Mesothelial cell of epicardium (in vitro differentiated cells): ENCODE measurements at places on chromosomes 6 and 20. TPM values are rescaled to one million over a fixed set of nuclear protein-coding genes. Genes with fewer than 3 reads are reported as not detected.

- no peak for DNase-seq
Observed at GRCh38 chr6:123715006-123715863, 78.5 kb upstream of the TRDN start.

DNA sequence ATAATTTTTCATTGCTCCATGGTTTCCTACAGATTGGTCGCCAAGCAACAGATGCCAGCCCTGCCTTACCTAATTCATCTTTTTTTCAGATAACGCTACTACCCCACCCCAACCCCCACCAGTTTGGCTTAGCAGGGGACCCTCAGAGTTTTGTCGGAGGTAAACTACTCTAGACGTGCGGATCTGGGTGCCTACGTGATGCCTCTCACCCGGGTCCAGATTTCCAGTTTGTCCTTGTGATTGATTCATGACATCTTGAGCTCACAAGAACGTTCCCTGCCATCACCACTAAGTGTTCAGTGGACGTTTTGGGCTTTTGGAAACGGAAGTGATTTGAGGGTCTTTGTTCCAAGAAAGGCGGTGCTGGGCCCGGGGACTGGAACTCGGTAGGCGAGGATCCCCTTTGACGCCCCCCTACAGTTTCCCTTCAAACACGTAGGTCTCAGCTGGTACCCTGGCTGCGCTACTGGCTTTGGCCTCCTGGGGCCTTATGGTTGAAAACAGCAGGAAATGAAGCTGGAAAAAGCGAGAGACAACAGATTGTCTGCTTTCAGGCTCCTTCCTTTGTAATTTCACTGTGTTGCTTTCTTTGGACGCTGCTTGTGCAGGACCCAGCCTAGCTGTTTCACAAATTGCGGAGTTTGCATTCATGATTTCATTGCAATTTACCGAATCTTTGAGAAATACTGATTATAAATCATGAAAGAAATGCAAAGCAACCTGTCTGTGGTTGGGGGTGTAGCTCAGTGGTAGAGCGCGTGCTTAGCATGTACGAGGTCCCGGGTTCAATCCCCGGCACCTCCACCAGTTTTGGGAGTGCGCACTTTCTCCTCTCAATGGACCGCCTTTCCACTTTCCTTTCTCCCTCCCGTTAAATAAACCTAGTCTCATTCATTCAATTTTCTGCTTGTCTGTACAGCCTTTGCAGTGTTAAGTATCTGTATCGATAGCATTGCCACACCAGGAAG, 81.0 kb downstream of the GPX5 start:
- DNase-seq = peak; percentile 67

The OTOR gene
- total RNA-seq = not detected in 3 replicates

- DNase-seq = no peak
Observed at GRCh38 chr20:16575390-16576140, 2.3 kb upstream of the KIF16B start.

DNA sequence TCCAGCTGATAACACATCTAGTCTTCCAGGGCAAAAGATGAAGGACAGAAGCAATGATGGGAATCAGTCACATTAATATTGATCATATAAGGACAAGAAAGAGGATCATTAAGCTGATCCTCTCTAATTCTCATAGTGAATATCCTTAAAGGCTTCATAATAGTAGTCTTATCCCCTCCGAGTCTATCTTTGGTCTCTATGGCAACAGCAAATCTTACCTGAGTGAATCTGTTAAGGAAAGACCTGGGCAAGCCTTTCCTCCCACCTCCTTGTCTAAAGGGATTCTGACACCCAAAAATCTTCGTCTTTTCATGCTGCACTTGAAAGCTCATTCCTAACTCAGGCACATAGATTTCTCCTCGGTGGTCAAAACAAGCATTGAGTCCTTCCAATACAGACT, 86.4 kb upstream of the LYRM2 start:
- DNase-seq = no peak

DNA sequence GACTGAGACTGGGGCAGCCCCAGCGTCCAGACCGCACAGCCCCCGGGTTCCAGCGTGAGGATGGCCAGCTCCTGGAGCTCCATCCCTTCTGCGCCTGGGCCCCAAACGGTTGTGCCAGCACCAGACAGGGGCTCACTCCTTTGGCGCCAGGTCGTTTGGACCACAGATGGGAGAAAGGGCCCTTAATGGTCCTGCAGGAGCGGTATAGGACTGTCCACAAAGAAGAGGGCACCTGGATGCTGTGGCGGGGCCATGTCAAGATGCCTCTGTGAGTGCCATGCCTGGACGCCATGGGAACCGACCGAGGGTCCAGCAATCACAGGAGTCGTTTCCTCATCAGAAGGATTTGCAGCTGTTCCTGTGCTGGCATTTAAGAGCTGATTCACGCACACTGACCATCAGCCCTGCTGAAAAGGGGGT, 82.7 kb downstream of the DLL1 start:
- no peak for DNase-seq

DNA sequence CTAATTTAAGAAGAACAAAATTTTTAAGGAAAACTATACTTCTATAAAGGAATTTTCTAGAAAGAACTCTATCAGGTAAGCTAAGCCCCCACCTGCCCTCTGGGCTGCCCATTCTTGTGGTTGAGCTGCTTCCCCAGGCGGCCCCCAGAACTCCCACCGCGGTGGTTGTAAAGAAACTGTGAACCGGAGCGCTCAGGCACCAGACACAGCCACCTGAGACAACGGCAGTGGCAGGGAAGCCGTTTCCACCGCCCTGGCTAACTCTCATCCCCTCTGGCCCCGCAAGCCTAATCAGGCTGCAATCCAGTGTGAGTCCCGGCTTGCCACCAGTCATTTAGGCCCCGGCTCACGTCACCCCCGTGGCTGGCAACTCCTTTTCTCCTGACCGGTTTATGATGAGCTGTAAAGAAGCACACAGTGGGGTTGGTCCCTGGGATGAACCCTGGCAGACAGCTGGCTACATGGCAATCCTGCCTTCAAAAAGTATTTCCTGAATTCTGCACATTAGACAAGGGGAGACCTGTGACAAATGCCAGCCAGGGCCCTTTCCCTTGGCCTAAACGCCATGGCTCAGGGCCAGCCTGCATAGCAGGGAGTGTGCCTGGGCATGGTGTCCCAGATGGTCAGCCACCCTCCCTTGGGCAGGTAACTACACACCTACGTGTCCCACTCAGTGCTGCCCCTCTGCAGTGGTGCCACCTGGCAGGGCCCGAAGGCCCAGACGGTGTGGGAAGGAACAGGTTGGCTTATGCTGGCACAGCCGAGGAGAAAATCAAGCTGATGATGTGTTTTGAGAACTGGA, 63.8 kb upstream of the GPR31 start:
- DNase-seq = no peak

DNA sequence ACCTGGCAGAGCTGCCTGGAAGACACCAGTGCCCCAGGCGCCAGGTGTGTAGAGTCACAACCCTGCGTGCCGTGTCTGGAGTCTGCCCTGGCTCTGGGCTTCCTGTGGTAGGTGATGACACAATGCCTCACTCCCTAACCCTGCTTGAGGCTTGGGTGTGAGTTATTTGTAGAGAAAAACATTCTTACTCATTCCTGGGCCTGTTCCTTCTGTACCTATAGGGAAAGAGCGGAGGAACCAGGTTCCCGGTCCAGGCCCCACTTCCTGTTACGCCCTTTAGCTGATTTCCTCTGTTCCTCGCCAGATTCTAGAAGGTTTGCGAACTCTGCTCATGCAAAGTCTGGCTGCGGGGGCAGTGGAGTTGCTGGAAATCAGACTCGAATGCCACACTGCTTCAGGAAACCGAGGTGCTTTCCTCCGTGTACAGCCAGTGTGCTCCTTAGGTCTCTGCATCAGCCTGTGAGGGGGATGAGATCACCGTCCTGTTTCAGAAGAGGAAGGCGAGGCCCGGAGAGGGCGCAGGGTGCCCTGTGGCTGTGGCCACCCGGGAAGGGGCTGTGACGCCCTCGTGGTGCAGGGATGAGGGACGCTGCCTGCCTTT, 67.1 kb upstream of the DUSP22 start:
- DNase-seq = no peak

DNA sequence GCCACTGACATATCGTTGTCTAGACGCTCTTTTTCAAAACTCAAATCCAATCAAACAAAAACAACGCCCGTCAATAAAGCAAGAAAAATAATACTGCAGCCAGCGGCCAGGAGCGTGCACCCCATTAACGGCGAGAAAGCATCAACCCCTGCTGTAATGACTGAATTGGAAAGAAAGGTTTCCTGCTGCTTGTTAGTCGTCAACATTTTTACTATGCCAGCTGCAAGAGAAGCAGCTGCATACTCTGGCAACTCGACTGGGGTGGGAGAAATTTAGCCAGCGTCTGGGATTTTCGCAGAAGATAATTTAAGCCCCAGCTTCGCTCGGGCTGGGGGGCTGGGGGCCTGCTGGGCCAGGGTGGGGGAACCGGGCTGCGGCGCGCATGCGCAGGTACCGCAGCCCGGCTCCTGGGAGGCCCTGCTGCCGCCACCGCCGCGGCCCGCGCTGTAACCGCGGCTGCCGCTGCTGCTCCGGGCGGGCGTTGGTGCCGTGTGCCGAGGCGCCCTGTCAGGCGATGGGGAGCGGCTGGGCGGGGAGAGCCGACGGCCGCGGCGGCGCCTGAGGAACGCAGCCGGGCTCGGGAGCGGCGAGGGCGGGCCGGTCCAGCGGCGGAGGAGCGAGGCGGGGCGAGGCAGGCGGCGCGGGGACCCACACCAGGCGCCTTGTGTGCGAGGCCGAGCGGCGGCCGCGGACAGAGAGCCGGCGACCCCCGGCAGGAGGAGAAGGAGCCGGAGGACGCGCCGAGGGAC, 732 bp upstream of the STXBP5 start:
- DNase-seq = peak; percentile 78

DNA sequence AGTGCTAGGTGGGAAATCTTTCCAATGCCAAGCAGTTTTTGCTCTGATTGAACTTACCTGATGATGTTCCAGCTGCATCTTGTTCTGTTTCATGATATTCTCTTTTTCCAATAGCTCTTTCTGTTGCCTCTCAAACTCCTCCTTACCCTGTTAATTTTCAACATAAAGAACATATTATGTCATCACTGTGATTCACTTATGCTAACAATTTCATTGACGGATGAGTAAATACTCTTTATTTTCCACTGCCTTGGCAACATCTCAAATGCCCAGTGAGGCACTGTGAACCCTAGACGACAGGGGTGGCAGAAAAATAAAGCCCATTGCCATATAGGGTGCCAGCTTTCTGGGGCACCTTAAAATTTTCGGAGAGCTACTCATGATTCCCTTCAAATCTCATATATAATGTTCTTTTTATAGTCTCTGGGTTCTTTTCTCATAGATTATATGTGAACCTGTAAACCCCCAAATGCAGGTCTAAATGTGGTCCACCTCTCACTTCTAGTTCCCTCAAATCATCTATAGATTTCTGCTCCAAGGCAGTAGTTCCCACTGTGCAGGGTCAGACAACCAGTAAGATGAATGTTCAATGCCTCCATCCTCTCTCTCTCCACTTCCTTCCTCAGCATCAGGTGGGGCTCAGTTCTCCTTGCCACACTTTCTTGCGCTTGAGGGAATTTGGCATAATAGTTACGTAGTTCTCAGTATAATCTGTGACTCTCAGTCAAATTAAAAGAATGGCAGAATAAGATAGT, 44.1 kb downstream of the NEDD9 start:
- no peak for DNase-seq

DNA sequence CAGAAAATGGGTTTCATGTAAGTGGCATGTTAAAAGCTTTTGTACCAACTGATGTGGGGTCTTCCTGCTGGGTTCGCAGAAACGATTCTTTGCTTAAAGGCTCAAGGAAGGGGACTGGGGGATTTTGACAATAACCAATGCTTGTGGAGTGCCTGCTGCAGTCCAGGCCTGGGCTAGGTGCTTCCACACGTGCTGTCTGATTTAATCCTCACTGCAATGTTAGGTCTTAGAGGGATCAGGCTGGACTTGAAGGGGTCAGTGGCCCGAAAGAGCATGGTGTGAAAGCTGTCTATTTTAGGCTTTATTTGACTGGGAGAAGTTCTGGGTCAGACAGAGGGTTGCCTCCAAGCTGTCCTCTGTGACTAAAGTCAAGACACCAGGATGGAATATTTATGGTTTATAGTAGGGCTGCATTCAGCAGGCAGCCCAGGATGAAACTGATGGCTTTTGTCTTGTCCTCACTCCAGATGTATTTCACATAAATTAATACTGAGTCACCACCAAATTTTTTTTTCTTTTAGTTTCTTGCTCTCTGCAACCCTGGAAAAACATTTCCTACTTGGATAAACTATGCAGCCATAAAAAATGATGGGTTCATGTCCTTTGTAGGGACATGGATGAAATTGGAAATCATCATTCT, 219.1 kb downstream of the ZMYND8 start:
- DNase-seq = no peak

DNA sequence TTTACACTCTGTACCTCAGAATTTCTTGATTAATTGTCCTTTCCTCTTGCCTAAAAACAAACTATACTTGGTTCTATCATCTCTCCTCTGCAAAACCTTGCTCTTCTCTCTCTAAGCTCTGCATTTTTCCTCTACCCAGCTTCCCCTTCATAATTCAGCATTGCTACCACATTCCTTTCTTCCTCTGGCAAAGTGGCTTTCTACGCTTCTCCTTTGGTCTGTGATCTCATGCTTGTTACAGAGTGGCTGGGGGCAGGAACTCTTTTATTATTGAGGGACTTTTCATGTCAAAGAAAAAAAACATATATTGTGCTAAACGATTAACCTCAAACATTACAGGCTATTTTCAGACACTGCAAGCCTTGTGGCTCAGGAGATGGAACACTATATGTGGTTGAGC, 333.3 kb upstream of the KCNQ5 start:
- no peak for DNase-seq

The C6orf15 gene
- not detected in 3 replicates for total RNA-seq

The RBPJL gene
- not detected in 3 replicates for total RNA-seq

The LRRC73 gene
- 0.58 to 0.72 TPM (median 0.60 TPM) in 3 replicates for total RNA-seq

The DLK2 gene
- 3.5 to 4.7 TPM (median 4.1 TPM) in 3 replicates for total RNA-seq

DNA sequence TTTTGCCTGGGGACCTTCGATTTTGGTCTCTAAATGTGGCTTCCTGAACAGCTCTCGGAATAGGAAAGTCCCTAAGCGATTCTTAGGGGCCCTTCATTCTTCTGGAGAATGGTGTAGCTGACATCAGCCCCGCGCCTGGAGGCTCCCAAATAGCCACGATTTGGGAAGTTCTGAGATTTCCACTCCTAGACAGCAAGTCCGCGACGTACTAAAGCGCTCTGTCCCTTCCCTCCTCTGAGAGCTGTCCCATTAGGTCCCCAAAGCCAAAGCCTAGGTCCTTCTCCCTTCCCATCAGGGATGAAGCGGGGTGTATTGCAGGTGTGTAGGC, 756 bp downstream of the MOXD1 start:
- DNase-seq = no peak

- no peak for DNase-seq
Observed at GRCh38 chr6:124978451-124979293, 16.4 kb downstream of the RNF217 start.

GRCh38 chr6:121865811-121866210, 430.4 kb downstream of the GJA1 start:
- no peak for DNase-seq

- no peak for DNase-seq
Observed at GRCh38 chr6:79787626-79788025, 156.5 kb downstream of the SH3BGRL2 start.

GRCh38 chr20:61352346-61353260, 100.5 kb downstream of the CDH4 start:
- DNase-seq = no peak

GRCh38 chr6:33886673-33887144, 82.9 kb upstream of the MLN start:
- DNase-seq = no peak

The RIMS1 gene
- total RNA-seq = 5.8 to 6.3 TPM (median 6.0 TPM) in 3 replicates

The PACSIN1 gene
- total RNA-seq = 3.3 to 4.5 TPM (median 3.6 TPM) in 3 replicates

- DNase-seq = no peak
Observed at GRCh38 chr6:65229825-65230224, 477.2 kb downstream of the EYS start.

The SCAND1 gene
- total RNA-seq = 59.2 to 65.9 TPM (median 61.3 TPM) in 3 replicates

- no peak for DNase-seq
Observed at GRCh38 chr6:35713006-35713767, 23.6 kb upstream of the ARMC12 start.

The BCAS4 gene
- 12.9 to 15.9 TPM (median 15.2 TPM) in 3 replicates for total RNA-seq
